ENCODE measurements at places on chromosomes 7 and 10. TPM values are rescaled to one million over a fixed set of nuclear protein-coding genes. Genes with fewer than 3 reads are reported as not detected.

- no peak overlapping the region for H3K4me3 ChIP-seq
- no peaks in the 10 kb centered on the region for H3K27me3 ChIP-seq
- DNase-seq, result no peak
- no peaks in the 10 kb centered on the region for H3K36me3 ChIP-seq
Measured at GRCh38 chr10:86658751-86659150, 4.4 kb downstream of the OPN4 start.

DNA sequence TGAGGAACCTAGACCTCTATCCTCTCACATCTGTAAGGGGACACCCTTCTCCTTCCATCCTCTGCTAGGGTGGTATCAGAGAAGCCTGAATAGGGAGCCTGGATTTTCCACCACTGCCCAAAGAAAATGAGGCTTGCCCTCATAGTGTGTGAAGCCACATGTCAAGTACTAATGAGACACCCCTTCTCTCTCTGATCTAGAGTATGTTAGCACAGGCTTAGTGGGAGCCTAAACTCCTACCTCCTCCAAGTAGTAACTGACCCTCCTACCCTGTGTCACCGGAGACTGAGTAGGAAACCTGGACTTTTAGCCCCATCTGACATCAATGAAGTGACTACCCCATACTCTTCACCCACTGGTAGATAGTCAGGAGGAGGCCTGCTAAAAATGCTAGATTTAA, 65.6 kb downstream of the PHYHIPL start:
- peaks cover 4% of the 10 kb centered on the region for H3K4me1 ChIP-seq
- no peak overlapping the region for H3K27ac ChIP-seq
- H3K4me3 ChIP-seq, result no peak overlapping the region
- H3K27me3 ChIP-seq, result no peaks in the 10 kb centered on the region
- H3K36me3 ChIP-seq, result no peaks in the 10 kb centered on the region
- no peak for DNase-seq

GRCh38 chr7:29562307-29562706, 1.3 kb upstream of the PRR15 start:
- no peak for DNase-seq
- H3K36me3 ChIP-seq, result no peaks in the 10 kb centered on the region
- peaks cover 78% of the 10 kb centered on the region for H3K27me3 ChIP-seq
- H3K4me3 ChIP-seq, result peak overlapping the region; percentile 69
- peaks cover 40% of the 10 kb centered on the region for H3K4me1 ChIP-seq

GRCh38 chr10:5651388-5651764, 15.0 kb downstream of the ASB13 start:
- H3K4me3 ChIP-seq, result no peak overlapping the region
- peaks cover 13% of the 10 kb centered on the region for H3K4me1 ChIP-seq
- no peaks in the 10 kb centered on the region for H3K27me3 ChIP-seq
- peak overlapping the region; percentile 48 for H3K27ac ChIP-seq

PDK4 gene
- 325 TPM for total RNA-seq

Measured in left ventricle myocardium inferior (tissue), 1 donor.